ENCODE measurements at places on chromosomes 3 and 15. TPM values are rescaled to one million over a fixed set of nuclear protein-coding genes. Genes with fewer than 3 reads are reported as not detected.

DNA sequence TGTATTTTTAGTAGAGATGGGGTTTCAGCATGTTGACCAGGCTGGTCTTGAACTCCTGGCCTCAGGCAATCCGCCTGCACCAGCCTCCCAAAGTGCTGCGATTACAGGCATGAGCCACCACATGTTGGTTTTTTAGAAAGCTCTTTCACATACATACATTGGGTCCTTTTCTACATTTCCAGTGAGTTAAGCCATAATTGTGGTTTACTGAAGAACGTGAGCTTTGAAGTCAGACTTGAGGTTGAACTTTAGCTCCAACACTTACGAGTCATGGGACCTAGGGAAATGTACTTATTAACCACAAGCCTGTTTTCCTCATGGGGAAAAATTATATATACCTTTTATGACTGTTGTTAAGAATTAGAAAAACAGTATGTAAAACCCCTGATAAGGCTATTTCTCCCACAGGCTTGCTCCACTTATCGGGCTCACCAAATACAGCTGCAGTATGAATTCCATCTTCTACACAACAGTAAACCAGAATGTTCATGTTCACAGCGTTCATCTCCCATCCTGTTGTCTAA lies 39.0 kb downstream of the GPR160 start:
- DNase-seq: no peak
- H3K27me3 ChIP-seq: no peaks in the 10 kb centered on the region
- H3K4me3 ChIP-seq: no peak overlapping the region
- H3K27ac ChIP-seq: peak overlapping the region; percentile 65
- H3K4me1 ChIP-seq: peaks cover 29% of the 10 kb centered on the region

Gene CELF6
- 1.4 TPM for total RNA-seq

DNA sequence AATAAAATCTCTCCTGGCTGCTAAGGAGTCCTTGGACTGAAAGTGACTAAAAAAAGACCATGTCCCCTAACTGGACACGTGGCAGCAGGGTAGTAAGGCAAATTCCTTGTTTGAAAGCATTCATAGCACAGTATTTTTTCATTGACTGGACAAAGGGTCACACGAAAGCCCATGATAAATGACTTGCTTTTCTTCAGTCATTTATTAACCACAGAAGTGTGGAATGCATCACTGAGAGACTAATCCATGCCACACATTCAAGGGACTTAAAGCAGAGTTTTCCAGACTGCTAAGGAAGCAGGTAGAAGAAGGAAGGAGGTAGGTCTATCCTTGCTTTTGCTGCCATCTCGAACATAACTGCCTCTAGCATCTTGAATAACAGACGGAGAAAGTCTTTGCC lies 31.2 kb downstream of the CASR start:
- H3K27ac ChIP-seq: peak overlapping the region; percentile 93
- peak overlapping the region; percentile 38 for H3K4me3 ChIP-seq
- no peak for DNase-seq
- peaks cover 43% of the 10 kb centered on the region for H3K4me1 ChIP-seq
- peaks cover 4% of the 10 kb centered on the region for H3K27me3 ChIP-seq

DNA sequence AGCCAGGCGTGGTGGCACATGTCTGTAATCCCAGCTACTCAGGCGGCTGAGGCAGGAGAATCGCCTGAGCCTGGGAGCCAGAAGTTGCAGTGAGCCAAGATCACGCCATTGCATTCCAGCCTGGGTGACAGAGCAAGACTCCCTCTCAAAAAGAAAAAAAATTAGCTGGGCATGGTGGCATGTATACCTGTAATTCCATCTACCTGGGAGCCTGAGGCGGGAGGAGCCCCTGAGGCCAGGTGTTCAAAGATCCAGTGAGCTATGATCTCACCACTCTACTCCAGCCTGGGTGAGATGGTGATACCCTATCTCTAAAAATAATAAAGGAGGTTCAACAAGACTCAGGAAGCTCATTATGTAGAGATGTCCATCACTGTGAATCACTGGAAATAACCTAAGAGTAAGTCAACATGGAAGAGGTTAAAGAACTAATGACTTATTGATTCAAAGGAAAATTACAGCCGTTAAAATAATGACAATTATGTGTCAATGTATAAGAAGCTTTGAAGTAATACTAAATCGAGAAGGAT lies 19.8 kb upstream of the RAB7A start:
- H3K27me3 ChIP-seq: no peaks in the 10 kb centered on the region
- H3K36me3 ChIP-seq: no peaks in the 10 kb centered on the region
- no peak overlapping the region for H3K4me3 ChIP-seq
- no peak for DNase-seq
- H3K4me1 ChIP-seq: peaks cover 12% of the 10 kb centered on the region

DNA sequence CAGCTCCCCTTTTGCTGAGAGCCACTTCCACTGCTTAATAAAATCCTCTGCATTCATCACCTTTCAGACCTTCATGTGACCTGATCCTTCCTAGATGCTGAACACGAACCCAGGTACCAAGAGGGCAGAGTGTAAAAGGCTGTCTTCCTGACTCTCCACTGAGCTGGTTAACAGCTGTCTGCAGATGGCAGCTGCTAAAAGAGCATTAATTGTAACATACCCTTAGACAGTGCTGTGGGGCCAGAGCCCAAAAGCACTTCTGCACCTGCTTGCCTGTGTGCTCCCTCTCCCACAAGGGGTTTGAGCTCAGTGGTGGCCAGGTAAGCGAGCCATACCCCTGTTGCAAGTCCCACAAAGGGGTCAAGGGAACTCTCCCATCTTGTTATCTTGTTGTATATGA lies 187.3 kb downstream of the UBE2E2 start:
- no peaks in the 10 kb centered on the region for H3K27me3 ChIP-seq
- no peak for DNase-seq
- H3K27ac ChIP-seq: no peak overlapping the region
- no peak overlapping the region for H3K4me3 ChIP-seq
- H3K36me3 ChIP-seq: peaks cover 1% of the 10 kb centered on the region

DNA sequence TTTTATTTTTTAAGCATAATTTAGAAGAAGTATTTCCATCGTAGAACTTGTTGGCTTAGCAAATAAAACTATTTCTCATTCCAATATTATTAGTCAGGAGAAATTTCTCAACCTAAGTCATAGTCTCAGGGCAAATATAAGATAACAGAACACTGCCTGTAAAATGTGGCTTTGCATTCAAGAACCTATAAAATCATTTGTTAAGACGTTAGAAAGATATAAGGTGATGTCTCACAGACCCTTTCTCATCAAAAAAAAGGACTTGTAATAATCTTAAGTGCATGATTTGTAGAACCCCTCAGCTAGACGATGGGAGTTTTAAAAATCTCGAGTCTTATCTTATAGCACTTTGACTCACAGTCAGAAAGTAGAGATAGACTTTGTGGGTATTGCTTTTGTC lies 314.7 kb upstream of the CFAP20DC start:
- H3K27me3 ChIP-seq: no peaks in the 10 kb centered on the region
- no peak for DNase-seq
- H3K27ac ChIP-seq: no peak overlapping the region
- H3K36me3 ChIP-seq: peaks cover 1% of the 10 kb centered on the region
- no peak overlapping the region for H3K4me3 ChIP-seq

Gene MORF4L1
- 447 TPM for total RNA-seq

DNA sequence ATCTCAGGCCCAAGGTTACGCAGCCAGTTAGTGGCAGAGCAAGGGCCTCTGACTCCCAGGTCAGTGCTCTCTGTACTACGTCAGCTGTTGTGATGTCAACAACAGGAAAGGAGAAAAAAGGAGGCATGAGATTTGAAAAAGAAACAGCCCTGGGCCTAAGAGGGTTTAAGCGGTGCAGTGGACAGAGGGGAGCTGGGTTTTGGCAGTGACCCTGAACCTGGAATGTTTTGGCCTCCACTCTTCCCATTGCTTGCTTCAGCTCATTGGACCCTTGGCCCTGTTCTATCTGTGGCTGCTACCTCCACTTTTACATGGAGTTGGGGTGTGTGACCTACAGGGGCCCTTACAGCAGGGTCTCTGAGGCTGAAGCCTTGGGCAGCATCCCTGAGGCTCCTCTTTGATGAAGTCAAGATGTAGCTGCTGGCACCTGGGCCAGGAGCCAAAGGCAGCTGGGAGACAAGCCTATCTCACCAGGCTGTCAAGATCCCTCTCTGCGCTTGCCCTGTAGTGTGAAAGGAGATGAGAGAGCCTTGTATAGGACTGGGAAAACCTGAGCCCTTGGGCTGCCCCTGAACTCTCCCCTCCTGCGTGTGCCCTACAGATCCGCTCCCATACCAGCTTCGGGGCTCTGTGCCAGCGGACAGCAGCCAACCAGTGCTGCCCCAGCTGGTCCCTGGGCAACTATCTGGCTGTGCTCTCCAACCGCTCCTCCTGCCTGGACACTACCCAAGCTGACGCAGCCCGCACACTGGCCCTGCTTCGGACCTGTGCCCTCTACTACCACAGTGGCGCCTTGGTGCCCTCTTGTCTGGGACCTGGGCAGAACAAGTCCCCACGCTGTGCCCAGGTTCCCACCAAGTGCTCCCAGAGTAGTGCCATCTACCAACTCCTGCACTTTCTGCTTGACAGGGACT lies 8.7 kb downstream of the DISP2 start:
- H3K27ac ChIP-seq: no peak overlapping the region
- no peaks in the 10 kb centered on the region for H3K4me1 ChIP-seq
- no peak overlapping the region for H3K4me3 ChIP-seq
- H3K27me3 ChIP-seq: peaks cover 70% of the 10 kb centered on the region
- DNase-seq: no peak

Gene GOLGA6D
- 0.13 TPM for total RNA-seq

DNA sequence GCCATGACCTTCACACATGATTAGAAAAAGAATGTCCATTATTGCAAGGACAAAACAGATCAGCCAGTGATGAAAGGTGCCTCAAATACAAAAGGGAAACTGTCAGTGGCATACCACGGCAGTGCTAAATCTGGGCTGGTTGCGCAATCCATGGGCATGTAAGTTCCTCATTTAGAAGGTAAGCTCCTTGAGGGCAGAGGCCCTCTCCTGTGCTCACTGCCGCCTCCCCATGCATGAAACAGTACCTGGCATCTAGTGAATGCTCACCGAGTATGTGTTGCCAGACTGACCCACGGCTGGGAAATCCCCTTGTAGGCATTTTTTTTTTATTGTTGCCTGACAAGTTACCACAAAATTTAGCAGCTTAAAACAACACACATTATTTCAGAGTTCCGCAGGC lies 312.1 kb upstream of the CHRM5 start:
- DNase-seq: no peak
- H3K36me3 ChIP-seq: no peaks in the 10 kb centered on the region
- H3K27ac ChIP-seq: no peak overlapping the region
- no peaks in the 10 kb centered on the region for H3K27me3 ChIP-seq

Gene GOLGA6B
- not detected for total RNA-seq

GRCh38 chr3:165103616-165104015 lies 25.3 kb upstream of the SI start:
- H3K27me3 ChIP-seq: no peaks in the 10 kb centered on the region
- H3K4me1 ChIP-seq: peaks cover 1% of the 10 kb centered on the region
- H3K36me3 ChIP-seq: no peaks in the 10 kb centered on the region
- DNase-seq: no peak
- no peak overlapping the region for H3K27ac ChIP-seq

Gene FES
- 16.2 TPM for total RNA-seq

DNA sequence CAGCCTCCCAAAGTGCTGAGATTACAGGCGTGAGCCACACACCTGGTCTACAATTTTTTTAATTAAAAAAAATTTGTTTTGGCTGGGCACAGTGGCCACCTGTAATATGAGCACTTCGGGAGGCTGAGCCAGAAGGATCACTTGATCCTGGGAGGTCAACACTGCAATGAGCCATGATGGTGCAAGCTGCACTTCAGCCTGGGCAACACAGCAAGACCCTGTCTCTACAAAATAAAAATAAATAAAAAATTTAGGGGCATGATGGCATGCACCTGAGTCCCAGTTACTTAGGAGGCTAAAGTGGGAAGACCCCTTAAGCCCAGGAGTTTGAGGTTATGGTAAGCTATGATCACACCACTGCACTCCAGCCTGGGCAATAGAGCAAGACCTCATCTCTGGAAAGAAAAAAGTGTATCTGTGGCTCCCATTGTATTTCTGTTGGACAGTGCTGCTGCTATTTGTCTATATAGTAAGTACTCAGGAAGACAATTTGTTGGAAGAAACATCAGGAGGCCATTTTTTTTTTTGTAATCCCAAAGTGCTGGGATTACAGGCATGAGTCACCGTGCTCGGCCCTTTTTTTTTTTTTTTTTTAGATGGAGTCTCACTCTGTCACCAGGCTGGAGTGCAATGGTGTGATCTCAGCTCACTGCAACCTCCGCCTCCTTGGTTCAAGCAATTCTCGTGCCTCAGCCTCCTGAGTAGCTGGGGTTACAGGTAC lies 27.5 kb upstream of the SH3BP5 start:
- no peaks in the 10 kb centered on the region for H3K27me3 ChIP-seq
- no peak for DNase-seq

GRCh38 chr3:120071259-120071658 lies 23.0 kb downstream of the GSK3B start:
- H3K27ac ChIP-seq: no peak overlapping the region
- H3K27me3 ChIP-seq: no peaks in the 10 kb centered on the region
- peaks cover 19% of the 10 kb centered on the region for H3K36me3 ChIP-seq
- DNase-seq: no peak

DNA sequence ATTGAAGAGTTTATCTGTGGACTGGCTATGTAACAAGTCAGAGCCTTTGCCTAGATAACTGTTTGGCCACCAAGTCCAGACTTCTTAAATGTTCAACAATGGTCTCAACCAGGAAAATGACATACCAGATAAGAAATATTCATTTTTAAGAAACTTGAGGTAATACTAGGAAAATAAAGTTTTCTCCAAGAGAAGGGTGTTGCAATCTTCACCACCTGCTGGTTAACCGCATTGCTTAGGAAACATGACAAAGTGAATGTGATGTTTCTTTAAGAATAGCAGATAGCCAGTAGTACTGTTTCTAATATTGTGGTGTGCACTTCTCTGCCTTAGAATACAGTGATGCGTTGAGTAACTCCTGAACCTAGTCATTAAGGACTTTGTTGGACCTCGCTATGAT lies 321.5 kb upstream of the CADM2 start:
- H3K36me3 ChIP-seq: no peaks in the 10 kb centered on the region
- no peak for DNase-seq
- no peak overlapping the region for H3K27ac ChIP-seq
- no peaks in the 10 kb centered on the region for H3K4me1 ChIP-seq
- H3K4me3 ChIP-seq: no peak overlapping the region

DNA sequence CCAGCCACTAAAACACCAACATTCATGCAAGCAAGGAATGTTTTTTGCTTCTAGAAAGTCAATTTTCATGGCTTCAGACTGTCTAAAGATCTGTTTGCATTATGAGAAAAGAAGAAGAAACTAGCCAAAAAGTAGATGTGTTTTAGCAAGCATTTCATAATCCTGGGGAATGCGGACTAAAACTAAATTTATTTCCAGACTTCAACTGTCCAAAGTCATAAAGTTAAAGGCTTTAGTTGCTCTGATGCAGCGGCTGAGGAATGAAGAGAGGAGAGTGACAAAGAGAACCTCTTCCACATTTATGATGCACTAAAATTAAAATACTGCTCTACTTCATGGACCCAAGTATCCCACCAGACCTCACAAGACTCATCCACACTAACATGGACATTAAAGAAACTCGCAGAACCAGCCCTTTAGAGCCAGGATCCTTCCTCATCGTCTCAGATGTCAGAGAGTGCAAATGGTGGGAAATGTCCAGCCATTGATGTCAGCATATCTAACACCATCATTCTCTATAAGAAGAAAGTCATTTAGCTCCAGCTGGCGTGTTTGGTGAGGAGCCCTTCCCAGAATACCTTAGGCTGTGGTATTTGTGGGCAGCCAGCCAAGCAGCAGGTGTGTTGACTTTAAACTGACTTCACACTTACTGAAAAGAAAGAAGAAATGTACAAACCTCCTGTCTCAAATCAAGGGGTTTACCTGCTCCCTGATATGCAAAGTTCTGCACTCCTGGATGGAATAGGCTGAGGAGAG lies 17.4 kb downstream of the FYCO1 start:
- H3K36me3 ChIP-seq: peaks cover 21% of the 10 kb centered on the region
- H3K4me3 ChIP-seq: no peak overlapping the region
- peak overlapping the region; percentile 47 for H3K27ac ChIP-seq
- H3K27me3 ChIP-seq: no peaks in the 10 kb centered on the region
- no peaks in the 10 kb centered on the region for H3K4me1 ChIP-seq

Gene SKOR1
- 0.75 TPM for total RNA-seq

Gene PDZRN3
- 31.0 TPM for total RNA-seq

All from progenitor cell of endocrine pancreas (in vitro differentiated cells).